ENCODE measurements at places on chromosomes 12 and 14.
A peak's percentile ranks its signal among the peaks of the same experiment; 100 is the strongest.

DNA sequence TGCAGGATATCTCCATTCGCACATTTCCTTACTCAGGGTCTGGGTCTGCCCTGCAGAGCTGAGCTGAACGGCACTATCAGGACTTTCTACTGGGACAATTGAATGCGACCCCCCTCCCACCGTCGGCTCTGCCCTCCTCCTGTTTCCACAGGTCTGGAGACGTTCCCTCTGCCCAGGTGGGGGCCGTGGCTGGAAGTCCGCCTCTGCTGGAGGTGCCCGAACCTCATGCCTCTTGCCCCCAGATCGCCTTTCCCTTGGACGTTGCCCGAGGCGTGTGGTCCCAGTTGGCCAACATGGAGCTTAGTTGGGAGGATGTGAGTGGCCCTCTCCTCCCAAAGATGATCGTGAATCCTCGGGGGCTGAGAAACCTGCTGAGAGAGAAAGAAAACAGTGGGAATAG lies 21.2 kb upstream of the KLC1 start:
- DNase-seq = no peak

GRCh38 chr14:61516964-61517653 lies 178.2 kb upstream of the HIF1A start:
- no peak for DNase-seq

GRCh38 chr12:60465060-60465459 lies 869.2 kb downstream of the SLC16A7 start:
- DNase-seq = no peak

DNA sequence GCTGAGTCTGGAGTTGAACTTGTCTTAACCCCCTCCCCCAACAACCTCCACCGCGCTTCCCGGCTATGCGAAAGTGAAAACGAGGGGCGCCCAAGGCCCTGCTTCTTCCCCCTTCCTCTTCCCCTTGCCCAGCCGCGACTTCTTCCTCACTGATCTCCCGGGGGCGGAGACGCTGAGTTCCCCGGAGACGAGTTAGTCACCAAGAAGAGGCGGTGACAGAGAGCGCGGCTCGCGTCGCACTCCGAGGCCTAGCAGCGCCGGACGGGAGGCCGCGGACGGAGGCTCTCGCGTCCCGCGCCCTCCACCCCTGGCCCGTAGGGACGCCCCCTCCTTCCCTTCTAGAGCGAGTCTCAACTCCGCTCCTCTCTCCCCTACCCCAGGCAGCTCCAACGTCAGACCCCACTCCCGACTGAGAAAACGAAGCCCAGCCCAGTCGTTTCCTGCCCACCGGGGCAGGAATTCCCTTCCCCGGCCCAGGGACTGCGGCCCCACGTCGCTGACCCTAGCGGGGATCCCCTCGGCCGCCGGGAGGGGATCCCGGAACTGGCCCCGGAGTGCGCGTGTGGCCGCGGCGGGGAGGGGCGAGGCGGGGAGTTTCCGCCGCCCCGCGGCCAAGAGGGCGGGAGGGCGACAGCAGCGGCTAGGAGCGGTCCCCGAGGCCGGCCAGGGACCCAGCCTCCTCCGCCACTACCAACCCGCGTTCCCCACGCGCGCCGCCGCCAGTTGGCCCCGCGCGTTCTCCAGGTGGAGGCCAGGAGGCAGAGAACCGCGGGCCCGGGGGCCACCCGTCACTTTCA lies 1.4 kb downstream of the BAZ1A start:
- peak; percentile 89 for DNase-seq

DNA sequence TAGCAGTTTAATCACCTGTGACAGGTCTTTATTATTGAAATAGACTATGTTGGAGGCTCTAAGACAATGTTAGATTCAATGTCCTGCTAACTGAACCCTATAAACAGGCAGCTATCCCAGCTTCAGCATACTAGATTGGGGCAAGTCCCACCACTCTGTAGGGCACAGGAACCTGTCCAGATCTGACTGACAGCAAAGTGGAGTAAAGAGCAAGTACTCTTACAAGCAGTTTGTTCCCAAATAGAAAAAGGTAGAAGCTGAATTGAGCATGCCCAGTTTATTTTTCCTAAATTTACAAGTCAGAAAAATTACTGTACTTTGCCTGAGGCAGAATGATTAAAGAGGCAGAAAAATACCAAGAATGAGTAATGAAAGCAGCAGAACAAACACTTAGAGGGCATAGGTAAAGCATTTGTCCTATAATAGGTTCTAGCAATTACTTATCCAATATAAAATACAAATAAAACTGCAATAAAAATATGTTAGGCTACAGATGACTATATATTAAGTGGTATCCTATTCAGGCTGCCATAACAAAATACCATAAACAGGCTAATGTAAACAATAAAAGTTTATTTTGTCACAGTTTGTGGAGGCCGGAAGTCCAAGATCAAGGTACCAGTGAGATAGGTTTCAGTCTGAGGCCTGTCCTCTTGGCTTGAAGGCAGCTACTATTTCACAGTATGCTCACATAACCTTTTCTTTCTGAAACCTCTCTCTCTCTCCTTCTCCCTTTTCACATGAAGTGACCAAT lies 868.2 kb downstream of the C12orf50 start:
- DNase-seq = no peak

- no peak for DNase-seq
These were observed 99.3 kb downstream of the KIF21A start for GRCh38 chr12:39343665-39344064.

DNA sequence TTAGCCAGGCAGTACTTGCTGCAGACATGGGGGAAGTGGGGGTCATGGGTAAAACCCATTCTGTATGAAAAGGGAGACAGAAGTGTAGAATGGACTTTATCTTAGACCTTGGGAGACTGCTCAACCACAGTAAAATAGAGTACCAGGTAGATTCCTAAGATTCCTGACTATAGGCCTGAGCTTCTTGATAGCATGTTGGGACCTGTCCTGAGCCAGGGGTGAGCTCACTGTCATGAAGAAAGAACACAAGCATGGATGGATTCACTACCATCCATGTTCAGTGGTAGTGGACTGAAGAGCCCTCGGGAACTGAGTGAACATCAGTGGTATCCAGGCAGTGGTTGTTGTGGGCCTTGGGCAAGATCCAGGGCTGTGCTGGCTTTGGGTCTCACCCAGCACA lies 1003.8 kb downstream of the TMTC2 start:
- no peak for DNase-seq

DNA sequence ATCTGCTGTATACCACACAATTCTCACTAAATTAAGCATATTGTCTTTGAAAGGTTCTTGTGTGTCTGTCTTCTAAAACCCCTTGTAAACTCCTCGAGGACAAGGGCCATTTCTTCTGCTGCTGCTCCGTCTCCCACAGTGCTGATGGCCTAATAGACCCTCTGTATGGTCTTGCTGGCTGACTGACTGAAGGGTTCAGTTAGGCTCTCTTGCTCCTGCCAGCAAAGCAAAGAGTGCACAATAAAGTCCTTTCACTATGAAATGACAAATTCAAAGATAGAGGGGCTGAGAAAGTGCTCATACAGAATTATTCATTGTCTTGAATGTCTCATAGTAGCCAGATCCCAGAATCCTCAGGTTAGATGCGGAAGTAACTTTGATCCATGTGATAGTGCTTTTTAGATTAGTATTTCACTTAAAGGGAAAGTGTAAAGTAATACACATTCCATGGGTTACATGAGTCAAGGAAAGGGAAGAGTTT lies 14.2 kb upstream of the RIOX1 start:
- DNase-seq = no peak

DNA sequence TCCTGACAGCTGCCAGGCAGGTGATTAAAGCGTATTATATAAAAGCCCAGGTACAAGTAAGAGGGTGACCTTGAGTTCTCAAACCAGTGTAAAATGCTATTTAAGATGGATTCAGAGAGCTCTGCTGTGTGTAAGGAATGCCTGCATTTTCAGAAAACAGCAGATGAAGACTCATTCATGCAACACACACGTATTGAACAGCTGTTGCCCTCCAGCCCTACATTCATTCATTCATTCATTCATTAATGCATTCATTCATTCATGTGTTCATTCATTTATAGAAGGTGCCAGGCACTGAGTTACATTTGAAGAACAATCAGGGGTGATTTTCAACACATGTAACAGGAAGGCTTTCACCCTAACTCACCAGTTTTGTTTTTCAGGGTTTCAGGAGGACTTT lies 27.4 kb upstream of the ELK3 start:
- DNase-seq = no peak

DNA sequence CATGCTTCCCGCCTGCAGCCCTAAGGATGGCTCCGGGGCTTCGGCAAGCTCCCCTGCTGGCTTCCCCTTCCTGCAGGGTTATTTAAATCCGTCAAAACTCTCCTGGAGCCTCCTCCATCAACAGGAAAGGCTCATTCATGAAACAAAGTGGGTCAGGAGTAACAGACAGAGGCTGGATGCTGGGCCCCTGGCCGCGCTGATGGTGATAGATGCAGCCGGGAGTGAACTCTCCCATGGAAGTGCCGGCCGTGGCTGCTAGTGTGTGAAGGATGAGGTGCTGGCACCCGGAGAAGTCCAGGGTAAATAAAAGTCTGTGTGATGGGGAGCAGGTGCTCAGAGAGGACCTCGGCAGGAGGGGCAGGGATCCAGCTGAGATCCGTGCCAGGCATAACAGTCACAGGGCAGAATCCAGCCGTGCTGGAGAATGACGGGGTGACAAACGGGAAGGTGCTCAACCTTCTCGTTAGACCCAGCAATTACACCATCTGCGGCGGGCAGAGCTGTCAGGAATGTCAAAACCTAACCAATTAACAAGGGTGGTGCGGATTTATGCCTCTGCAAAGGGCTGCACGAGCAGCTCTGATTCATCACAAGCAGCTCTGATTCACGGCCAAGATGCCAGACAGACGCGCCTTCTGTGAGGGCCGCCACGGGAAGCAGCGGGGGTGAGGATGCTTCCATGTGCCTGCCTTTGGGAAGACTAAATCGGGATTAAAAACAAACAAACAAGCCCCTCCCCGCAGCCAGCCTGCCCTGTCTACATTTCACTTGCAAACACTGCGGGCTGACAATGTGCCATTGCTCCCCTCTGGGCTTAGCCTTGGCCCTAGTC lies 55.6 kb downstream of the SYNE3 start:
- DNase-seq = no peak
